ENCODE measurements at places on chromosomes 3 and 15.

GRCh38 chr3:160691151-160691550 lies 14.2 kb downstream of the ARL14 start:
- no peak for DNase-seq

DNA sequence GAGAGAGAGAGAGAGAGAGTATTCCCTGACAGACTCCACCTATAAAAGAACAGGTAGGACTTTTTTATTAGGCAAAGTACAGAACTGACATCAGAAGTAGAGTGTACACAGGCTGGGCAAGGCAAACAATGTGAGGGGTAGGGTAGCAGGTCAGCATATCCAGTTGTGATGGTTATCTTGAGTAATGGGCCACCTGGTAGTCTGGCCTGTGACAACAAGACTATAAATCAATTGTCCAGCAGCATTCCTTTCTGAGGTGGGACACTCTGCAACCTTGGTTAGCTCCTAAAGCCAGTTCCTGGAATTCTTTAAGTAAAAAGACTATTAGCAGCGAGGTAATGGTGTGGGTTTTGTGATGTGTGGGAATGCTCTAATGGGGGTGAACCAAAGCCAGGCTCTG lies 14.9 kb upstream of the TMCC1 start:
- DNase-seq: no peak

DNA sequence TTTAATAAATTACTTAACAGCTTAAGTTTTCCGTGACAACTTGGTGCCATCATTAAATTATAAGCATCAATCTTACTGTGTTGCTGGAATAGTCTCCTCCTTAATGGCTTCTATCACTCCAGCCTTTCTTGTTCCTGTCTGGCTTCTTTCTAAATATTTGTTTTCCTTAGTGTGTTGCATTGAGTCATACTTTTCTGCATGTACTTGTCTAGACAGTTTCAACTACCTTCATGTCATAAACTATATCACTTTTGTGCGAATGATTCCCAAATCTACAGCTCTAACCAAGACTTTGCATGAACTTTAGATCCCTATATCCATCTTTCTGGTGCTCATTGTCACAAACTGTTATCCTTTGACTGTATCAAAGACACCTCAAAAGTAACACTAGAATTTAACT lies 78.4 kb downstream of the AKAP13 start:
- DNase-seq: no peak

- DNase-seq: no peak
Observed at GRCh38 chr3:49260806-49261324, 16.2 kb downstream of the C3orf62 start.

DNA sequence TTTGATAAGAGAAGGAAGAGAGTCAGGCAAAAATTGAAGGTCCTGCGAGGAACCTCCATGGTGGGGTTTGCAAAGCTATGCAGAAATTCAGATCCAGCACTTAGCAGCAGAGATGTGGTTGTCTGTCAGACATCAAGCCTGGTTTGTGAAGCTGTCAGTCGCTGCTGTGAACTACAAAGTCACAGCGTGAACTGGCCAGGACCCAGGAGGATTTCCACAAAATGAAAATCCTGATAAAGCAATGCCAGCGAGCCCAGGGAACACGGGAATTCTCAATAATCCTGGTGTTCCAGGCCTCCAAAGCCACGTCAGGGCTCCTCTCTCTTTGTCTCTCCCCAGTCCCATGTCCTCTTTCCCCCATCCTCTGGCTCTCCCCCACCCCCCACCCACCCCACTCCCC lies 296.9 kb upstream of the GADL1 start:
- DNase-seq: no peak

- no peak for DNase-seq
Observed at GRCh38 chr3:188533612-188534357, 379.8 kb downstream of the LPP start.

GRCh38 chr15:73892446-73893226 lies 19.3 kb downstream of the TBC1D21 start:
- DNase-seq: no peak

GRCh38 chr3:56762718-56763117 lies 39.0 kb downstream of the ARHGEF3 start:
- DNase-seq: no peak

- DNase-seq: peak; percentile 46
Observed at GRCh38 chr15:81023483-81024264, 23.0 kb downstream of the TLNRD1 start.

DNA sequence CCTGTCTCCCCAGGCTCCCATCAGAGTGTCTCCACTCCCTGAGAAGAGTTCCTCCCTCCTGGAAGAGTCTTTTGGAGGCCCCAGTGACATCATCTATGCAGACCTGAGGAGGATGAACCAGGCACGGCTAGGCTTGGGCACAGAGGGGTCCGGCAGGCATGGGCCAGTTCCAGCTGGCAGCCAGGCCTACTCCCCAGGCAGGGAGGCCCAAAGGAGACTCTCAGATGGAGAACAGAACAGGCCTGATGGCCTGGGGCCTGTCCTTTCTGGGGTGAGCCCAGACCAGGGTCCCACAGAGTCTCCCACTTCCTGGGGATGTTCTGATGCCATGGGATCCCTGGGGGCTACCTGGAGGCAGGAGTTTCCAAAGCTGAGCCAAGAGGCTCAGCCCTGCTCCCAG lies 8.5 kb downstream of the SH2D7 start:
- DNase-seq: no peak

- DNase-seq: no peak
Observed at GRCh38 chr3:1727242-1727641, 371.4 kb upstream of the CNTN4 start.

- no peak for DNase-seq
Observed at GRCh38 chr3:192825657-192826200, 91.9 kb downstream of the MB21D2 start.

DNA sequence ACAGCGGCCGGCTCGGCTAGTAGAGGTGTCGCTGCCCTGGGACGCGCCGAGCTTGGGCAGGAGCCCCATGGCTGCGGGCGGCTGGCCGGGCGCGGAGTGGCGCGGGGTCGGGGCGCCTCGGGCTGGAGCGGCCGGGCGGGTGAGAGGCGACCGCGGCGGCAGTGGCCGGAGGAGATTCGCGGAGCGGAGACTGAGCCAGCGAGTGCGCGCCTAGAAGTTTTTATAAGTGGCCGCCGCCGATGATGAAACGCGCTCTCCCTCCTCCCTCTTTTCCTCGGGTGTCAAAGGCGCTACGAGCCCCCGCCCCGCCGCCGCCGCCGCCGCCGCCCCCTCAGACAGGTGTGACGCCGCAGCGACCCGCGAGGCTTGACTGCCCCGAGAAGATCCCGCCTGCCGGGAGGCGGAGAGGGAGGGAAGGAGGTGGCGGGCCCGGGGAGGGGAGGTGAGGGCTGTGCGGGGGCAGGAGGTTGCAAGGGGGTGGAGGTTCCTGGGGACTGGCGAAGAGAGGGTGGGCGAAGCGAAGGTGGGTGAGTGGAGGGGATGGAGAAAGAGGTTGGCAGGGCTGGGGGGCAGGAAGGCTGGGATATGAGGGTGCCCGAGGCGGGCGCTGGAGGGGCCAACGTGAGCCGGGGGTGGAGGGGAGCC lies at the start of gene SLCO2A1:
Gene SLCO2A1, minus strand, starts transcription at position 192 of the 645 bp plus-strand sequence. Its CDS starts 123 bp downstream, at position 69.
- DNase-seq: no peak

- no peak for DNase-seq
Observed at GRCh38 chr15:63407612-63408011, 26.0 kb upstream of the CA12 start.

GRCh38 chr3:123100193-123100776 lies 33.5 kb downstream of the PDIA5 start:
- no peak for DNase-seq

DNA sequence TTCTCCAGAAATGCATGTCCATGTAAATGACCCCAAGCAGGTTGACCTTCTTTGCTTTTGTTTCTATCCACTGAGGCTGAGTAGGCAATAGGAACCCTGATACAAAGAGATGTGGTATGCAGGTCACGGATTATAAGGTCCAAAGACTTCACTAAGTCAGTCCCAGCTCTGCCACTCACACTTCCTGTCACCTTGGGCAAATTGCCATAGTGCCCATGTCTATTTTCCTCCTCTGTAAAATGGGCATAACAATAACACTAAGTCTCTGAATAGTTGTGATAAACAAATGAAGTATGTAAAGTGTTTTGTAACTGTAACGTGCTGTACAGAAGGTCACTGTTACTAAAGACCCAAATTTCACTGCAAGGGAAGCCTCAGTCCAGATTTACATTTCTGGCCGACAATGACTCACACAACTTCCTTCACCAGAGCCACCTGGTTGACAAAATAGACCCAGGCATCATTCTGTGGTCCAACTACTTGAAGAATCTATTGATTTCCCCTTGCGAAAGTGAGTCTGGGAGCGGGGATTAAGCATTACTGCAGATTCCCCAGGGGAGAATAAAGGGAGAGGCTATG lies 175.4 kb upstream of the LPP start:
- DNase-seq: no peak

DNA sequence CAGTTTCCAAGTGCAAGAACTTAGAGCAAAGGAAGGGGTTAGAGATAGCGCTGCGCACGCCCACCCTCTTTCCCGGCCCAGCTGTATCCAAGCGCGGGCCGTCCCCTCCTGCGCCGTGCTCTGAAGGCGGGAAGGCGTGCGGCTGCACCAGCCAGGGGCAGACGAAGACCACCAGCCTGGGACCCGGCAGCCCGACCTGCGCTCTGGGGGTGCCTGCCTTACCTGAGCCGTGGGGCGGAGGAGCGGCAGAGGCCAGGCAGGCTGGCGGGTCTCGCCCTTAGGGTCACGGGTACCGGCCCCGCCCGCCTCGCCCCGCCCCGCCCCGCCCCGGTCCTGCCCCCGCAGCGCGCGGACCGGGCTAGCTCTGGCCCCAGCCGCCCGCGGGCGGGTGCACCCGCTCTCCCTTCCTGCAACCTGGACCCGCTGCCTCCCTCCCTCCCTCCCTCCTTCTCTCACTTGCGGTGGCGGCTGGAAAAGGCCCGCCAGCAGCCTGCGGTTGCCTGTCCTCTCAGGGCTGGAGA lies at the start of gene WDR72:
Gene WDR72, minus strand, starts transcription at position 253 of the 521 bp plus-strand sequence. CDS start 26,514 bp downstream, outside the sequence.
- DNase-seq: no peak

GRCh38 chr3:45489730-45490309 lies 101.4 kb downstream of the LARS2 start:
- DNase-seq: no peak

DNA sequence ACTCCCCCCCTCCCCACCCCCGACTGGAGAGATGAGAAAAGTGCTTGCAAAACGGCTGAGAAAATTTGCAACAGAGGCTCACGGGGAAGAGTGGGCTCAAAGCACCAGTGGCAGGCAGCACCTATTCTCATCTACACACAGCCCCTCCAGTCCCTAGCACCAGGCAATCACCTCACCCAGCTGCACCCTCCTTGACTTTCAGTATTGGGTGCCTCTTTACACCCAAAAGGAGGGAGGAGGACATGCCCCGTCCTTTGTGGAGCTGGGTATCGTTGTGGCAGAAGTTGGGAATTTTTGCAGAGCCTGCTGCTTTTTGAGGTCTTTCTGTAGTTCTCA lies 182.8 kb upstream of the TOPAZ1 start:
- no peak for DNase-seq

- DNase-seq: no peak
Observed at GRCh38 chr15:23446215-23447106, 582 bp downstream of the GOLGA6L2 start.

DNA sequence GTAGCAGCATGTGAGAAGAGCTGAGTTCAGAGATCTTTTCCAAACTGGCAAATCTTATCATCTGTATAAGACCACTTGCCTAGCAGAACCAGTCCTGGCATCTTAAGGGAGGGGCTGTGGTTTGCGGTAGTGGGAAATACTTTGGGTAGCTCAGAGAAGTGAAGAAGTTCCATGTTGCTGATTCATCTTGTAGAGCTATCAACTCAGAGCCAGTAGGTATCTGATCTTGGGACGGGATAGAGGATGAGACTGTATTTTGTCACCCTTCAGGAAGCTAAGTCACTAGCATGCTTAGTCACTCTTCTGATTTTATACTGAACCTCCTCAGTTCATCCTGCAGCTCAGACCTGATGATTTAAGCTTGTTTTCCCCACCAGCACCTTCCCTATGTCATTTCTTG lies 211.4 kb downstream of the NR1D2 start:
- DNase-seq: no peak

- DNase-seq: no peak
Observed at GRCh38 chr3:107745354-107745753, 222.6 kb downstream of the BBX start.

GRCh38 chr15:73972984-73973682 lies 19.0 kb downstream of the STOML1 start:
- peak; percentile 19 for DNase-seq

DNA sequence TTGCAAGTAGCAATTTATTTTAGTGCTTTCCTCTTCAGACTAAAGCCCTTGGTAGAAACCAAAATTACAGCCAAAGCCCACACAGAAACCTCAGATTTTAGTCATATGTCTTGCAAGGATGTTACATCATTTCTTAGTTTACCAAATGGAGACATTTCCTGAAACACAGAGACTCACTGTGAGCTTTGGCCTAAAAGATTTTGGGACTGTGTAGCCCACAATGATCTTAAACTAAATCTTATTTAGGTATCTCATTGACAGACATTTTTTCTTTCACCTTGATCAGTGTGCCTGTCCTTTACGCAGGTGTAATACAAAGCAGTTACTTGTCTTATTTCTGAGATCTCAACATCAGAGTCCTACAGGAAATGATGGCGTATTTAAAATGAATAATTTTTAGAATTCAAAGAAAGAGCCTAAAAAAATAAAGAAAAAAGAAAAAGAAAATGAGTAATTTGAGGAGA lies 27.8 kb upstream of the AP4E1 start:
- no peak for DNase-seq

- no peak for DNase-seq
Observed at GRCh38 chr3:169118666-169119370, 544.7 kb downstream of the MECOM start.

DNA sequence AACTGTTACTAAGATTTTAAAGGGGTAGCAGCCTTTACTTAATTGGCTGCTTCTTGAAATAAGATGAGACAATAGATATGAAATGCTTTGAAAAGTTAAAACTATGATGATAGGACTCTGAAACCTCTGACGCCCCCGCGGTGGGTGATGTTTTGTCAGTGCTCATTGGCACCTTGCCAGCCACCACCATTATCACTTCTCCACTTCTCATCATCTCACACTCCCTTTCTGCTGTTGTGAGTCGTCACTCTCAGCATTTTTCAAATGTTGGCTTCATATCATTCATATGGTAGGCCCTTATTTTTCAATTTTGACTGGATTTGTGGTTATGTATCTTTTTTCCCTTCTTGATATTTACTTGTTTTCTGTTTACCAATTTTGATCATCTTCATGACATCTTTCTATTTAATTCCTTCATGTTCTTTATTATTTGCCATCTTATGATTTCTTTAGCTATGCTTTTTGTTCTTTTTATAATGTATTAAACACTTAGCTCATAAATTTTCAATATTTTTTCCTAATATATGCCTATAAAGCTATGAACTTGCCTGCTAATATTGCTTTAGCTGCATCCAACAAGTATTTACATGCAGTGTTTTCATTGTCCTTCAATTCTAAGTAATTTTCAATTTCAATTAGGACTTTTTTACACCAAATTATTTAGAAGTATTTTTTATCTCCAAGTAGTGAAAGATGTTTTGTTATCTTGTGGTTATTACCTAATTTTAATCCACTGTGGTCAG lies 30.3 kb upstream of the SKOR1 start:
- DNase-seq: no peak
